ENCODE measurements at places on chromosomes 7 and 10.

GRCh38 chr7:106986450-106986977 lies 58.0 kb upstream of the PRKAR2B start:
- no peak for DNase-seq
- H3K4me3 ChIP-seq: no peak overlapping the region
- H3K36me3 ChIP-seq: no peaks in the 10 kb centered on the region
- H3K27me3 ChIP-seq: no peaks in the 10 kb centered on the region

DNA sequence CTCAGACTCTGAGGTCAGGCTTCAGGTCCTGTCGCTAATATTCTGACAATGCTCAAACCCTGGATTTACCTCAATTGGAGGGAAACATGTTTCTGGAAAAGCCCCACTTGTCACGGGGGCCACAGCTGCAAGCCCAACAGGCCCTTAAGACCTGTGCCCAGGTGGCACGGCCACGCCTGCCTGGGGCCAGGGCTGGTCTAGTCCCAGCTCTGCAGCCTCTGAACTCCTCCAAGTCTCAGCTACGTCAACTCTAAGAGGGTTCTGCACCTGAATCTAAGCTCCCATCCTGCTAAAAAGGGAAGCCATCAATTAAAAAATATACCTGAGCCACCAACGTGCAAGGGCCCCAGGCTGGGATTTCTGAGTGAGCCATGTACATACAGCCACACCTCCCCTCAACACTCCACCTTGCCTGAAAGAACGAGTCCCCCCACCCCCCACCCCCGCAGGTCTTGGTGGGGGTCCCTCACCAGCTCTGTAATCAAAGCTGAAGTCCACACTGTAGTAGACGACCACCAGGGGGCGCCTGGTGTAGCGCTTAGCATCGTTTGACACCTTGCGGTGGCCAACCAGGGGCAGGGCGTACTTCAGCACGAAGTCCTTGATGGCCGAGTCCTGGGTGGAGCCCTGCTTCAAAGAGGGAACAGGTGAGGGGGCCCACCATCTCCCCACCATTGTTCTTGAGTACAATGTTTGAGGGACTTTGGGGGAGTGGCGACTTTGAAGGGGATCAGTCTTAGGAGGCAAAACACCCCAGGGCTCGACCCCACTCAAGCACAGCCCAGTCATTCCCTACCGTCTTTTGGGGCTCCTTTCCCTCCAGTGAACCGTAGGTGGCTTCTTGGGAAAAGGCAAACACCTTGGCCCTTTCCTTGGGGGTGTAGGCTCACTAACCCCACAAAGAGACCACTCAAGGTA lies 22.6 kb downstream of the PDIA4 start:
- H3K27me3 ChIP-seq: no peaks in the 10 kb centered on the region
- H3K4me1 ChIP-seq: no peaks in the 10 kb centered on the region
- peaks cover 29% of the 10 kb centered on the region for H3K36me3 ChIP-seq
- H3K4me3 ChIP-seq: no peak overlapping the region
- DNase-seq: peak; percentile 93

DNA sequence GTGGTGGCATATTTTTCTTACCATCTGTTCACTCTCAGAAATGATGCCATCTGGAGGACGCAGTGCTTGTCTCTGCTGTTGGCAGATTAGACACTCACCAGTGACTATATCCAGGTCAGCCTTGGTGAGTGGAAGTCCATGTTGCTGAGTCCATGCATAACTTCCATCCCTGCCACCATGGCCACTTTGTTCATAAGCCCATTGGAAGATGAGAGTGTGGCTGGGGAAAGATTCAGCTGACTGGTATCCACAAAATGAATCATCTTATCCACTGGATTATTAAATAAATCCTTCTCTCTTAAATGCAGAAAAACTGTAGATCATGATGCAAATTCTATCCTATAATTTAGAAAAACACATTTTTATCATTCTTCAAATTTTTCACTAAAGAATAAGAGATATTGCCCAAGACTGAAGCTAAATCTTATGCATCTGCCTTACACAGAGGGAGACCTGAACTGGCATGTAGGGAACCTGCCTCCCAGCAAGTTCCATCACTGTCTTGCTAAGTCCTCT lies 726.9 kb downstream of the TNS3 start:
- H3K27me3 ChIP-seq: no peaks in the 10 kb centered on the region
- no peak overlapping the region for H3K4me3 ChIP-seq
- no peaks in the 10 kb centered on the region for H3K36me3 ChIP-seq
- DNase-seq: no peak
- H3K4me1 ChIP-seq: no peaks in the 10 kb centered on the region

- H3K4me3 ChIP-seq: no peak overlapping the region
- H3K27ac ChIP-seq: no peak overlapping the region
- H3K4me1 ChIP-seq: no peaks in the 10 kb centered on the region
- no peaks in the 10 kb centered on the region for H3K27me3 ChIP-seq
Observed at GRCh38 chr7:39560997-39561396, 5.2 kb upstream of the YAE1 start.

- H3K36me3 ChIP-seq: no peaks in the 10 kb centered on the region
- H3K4me1 ChIP-seq: no peaks in the 10 kb centered on the region
- DNase-seq: no peak
- no peak overlapping the region for H3K27ac ChIP-seq
- H3K27me3 ChIP-seq: no peaks in the 10 kb centered on the region
- H3K4me3 ChIP-seq: no peak overlapping the region
Observed at GRCh38 chr10:24579906-24580305, 143.8 kb downstream of the ARHGAP21 start.

- H3K4me1 ChIP-seq: peaks cover 39% of the 10 kb centered on the region
- no peaks in the 10 kb centered on the region for H3K27me3 ChIP-seq
- peak; percentile 22 for DNase-seq
- no peaks in the 10 kb centered on the region for H3K36me3 ChIP-seq
- no peak overlapping the region for H3K27ac ChIP-seq
Observed at GRCh38 chr10:59073456-59074053, 102.9 kb upstream of the PHYHIPL start.

DNA sequence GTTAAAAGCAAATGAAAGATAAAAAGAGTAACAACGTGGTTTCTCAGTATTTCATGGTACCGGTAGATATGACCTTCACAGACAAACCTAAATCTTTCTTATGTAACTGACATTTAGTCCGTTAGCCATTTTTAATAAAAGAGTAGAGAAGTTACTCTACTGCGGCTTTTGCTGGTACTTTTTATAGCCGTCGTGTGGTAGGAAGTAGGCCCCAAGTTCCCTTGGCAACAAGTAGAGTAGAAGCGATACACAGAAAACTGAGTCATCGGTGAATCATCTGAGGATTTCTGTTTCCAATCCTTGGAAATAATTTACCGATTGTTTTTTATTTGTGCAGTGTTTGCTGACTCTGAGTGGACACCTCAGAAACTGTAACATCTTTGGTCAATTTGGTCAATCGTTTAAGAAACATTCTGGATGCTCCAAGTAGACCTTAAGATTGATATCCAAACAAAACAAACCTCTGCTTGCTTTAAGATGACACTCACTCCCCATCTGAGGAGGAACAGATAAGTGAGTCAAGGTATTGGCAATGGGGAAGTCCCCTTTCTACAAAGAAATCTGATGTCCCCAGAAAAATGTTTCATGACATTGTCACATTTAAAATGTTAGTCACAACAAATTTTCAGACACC lies 63.9 kb upstream of the AHR start:
- peaks cover 7% of the 10 kb centered on the region for H3K4me1 ChIP-seq
- no peaks in the 10 kb centered on the region for H3K36me3 ChIP-seq

GRCh38 chr10:28001353-28001752 lies 2.5 kb upstream of the ODAD2 start:
- H3K4me1 ChIP-seq: no peaks in the 10 kb centered on the region
- no peaks in the 10 kb centered on the region for H3K36me3 ChIP-seq
- no peaks in the 10 kb centered on the region for H3K27me3 ChIP-seq
- no peak for DNase-seq
- no peak overlapping the region for H3K27ac ChIP-seq
- no peak overlapping the region for H3K4me3 ChIP-seq

- H3K4me3 ChIP-seq: no peak overlapping the region
- H3K36me3 ChIP-seq: no peaks in the 10 kb centered on the region
- H3K27ac ChIP-seq: no peak overlapping the region
- no peaks in the 10 kb centered on the region for H3K27me3 ChIP-seq
- no peak for DNase-seq
- no peaks in the 10 kb centered on the region for H3K4me1 ChIP-seq
Observed at GRCh38 chr10:126913316-126913715, 8.1 kb downstream of the DOCK1 start.

GRCh38 chr7:77258014-77258413 lies 58.4 kb upstream of the FGL2 start:
- H3K27ac ChIP-seq: no peak overlapping the region
- H3K27me3 ChIP-seq: no peaks in the 10 kb centered on the region
- no peak overlapping the region for H3K4me3 ChIP-seq
- H3K4me1 ChIP-seq: no peaks in the 10 kb centered on the region
- no peaks in the 10 kb centered on the region for H3K36me3 ChIP-seq

- no peak for DNase-seq
- no peaks in the 10 kb centered on the region for H3K27me3 ChIP-seq
- H3K36me3 ChIP-seq: no peaks in the 10 kb centered on the region
- no peaks in the 10 kb centered on the region for H3K4me1 ChIP-seq
Observed at GRCh38 chr10:119469846-119470245, 72.7 kb downstream of the RGS10 start.

DNA sequence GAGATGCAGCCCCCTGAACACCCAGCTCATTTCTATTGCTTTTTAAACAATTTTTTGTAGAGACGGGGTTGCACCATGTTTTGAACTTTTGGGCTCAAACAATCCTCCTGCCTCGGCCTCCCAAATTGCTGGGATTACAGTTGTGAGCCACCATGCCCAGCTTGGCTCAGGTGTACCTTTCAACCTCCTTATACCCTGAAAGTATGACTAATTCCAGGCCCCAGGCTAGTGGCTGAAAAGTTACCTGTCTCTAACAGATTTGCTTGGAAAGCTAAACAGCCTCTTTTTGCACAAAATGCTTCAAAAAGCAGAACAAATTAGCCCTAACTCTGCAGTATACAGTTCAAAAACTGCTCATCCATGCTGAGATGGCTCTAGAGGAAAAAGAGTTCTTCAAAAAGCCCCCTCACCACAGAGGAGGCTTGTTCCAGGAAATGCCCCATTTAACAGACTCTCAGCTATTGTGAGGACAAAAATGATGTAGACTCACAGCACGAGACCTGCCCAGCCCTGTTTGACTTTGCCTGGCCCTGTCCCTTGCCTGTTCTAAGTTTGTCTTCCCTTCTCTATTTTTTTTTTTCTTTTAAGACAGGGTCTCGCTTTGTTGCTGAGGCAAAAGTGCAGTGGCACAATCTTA lies 13.4 kb upstream of the AP1S1 start:
- DNase-seq: no peak
- H3K4me3 ChIP-seq: no peak overlapping the region
- no peaks in the 10 kb centered on the region for H3K4me1 ChIP-seq
- no peaks in the 10 kb centered on the region for H3K36me3 ChIP-seq

DNA sequence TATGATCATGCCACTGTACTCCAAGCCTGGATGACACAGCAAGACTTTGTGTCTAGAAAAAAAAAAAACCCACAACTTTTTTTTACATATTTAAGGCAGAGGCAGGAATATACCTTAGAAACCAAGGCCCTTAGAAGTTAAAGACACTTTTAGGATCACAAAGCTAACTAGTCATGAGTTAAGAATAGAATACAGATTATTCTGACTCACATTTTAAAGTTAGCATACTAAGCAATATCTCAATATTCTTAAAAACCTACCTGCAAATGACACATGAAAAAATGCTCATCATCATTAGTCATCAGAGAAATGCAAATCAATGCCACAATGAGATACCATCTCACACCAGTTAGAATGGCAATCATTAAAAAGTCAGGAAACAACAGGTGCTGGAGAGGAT lies 177.7 kb downstream of the CHCHD3 start:
- no peak for DNase-seq
- no peak overlapping the region for H3K27ac ChIP-seq
- no peaks in the 10 kb centered on the region for H3K4me1 ChIP-seq
- H3K27me3 ChIP-seq: no peaks in the 10 kb centered on the region

DNA sequence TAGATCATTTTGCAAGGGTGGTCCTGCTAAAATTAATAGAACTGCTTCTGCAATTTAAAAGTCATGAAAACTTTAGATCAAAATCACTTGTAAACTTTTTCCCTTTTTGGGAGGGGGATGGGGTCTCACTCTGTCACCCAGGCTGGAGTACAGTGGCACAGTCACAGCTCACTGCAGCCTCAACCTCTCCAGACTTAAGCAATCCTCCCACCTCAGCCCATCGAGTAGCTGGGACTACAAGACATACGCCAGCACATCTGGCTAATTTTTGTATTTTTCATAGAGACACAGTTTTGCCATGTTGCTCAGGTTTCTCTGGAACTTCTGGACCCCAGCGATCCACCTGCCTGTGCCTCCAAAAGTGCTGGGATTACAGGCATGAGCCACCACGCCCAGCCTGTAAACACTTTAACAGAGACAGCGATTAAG lies 79.7 kb downstream of the LRRC17 start:
- H3K4me3 ChIP-seq: no peak overlapping the region
- H3K4me1 ChIP-seq: peaks cover 35% of the 10 kb centered on the region
- H3K36me3 ChIP-seq: no peaks in the 10 kb centered on the region
- no peak for DNase-seq
- H3K27me3 ChIP-seq: no peaks in the 10 kb centered on the region
- peak overlapping the region; percentile 67 for H3K27ac ChIP-seq

- no peaks in the 10 kb centered on the region for H3K27me3 ChIP-seq
- no peaks in the 10 kb centered on the region for H3K4me1 ChIP-seq
- H3K36me3 ChIP-seq: no peaks in the 10 kb centered on the region
- no peak overlapping the region for H3K4me3 ChIP-seq
Observed at GRCh38 chr7:1362301-1362700, 97.0 kb downstream of the MICALL2 start.

GRCh38 chr7:26865094-26865388 lies 651 bp upstream of the SKAP2 start:
- peaks cover 4% of the 10 kb centered on the region for H3K4me1 ChIP-seq
- peak; percentile 46 for DNase-seq
- peaks cover 19% of the 10 kb centered on the region for H3K27me3 ChIP-seq

- H3K27ac ChIP-seq: no peak overlapping the region
- no peak for DNase-seq
Observed at GRCh38 chr10:126127481-126128029, 231.2 kb downstream of the FANK1 start.

- DNase-seq: peak; percentile 65
- H3K27me3 ChIP-seq: no peaks in the 10 kb centered on the region
- no peak overlapping the region for H3K27ac ChIP-seq
Observed at GRCh38 chr10:95246582-95247051, 44.2 kb downstream of the PDLIM1 start.

GRCh38 chr10:43926875-43927406 lies 278.3 kb upstream of the ZNF32 start:
- H3K36me3 ChIP-seq: no peaks in the 10 kb centered on the region
- no peaks in the 10 kb centered on the region for H3K4me1 ChIP-seq
- no peak overlapping the region for H3K27ac ChIP-seq

GRCh38 chr7:102064361-102065025 lies 222.2 kb upstream of the SH2B2 start:
- H3K36me3 ChIP-seq: no peaks in the 10 kb centered on the region
- H3K4me1 ChIP-seq: no peaks in the 10 kb centered on the region
- no peak overlapping the region for H3K4me3 ChIP-seq
- no peak overlapping the region for H3K27ac ChIP-seq
- no peaks in the 10 kb centered on the region for H3K27me3 ChIP-seq

- H3K27me3 ChIP-seq: no peaks in the 10 kb centered on the region
- no peak overlapping the region for H3K27ac ChIP-seq
- no peaks in the 10 kb centered on the region for H3K36me3 ChIP-seq
- H3K4me1 ChIP-seq: no peaks in the 10 kb centered on the region
- DNase-seq: no peak
Observed at GRCh38 chr7:103011650-103012049, 62.9 kb downstream of the FBXL13 start.

All from pancreas (tissue), 10 donors.